ENCODE measurements at places on chromosomes 7 and 10.

GRCh38 chr7:47226696-47227095, 355.2 kb downstream of the TNS3 start:
- DNase-seq, result no peak

GRCh38 chr10:44651834-44652233, 259.3 kb upstream of the TMEM72 start:
- DNase-seq, result no peak

DNA sequence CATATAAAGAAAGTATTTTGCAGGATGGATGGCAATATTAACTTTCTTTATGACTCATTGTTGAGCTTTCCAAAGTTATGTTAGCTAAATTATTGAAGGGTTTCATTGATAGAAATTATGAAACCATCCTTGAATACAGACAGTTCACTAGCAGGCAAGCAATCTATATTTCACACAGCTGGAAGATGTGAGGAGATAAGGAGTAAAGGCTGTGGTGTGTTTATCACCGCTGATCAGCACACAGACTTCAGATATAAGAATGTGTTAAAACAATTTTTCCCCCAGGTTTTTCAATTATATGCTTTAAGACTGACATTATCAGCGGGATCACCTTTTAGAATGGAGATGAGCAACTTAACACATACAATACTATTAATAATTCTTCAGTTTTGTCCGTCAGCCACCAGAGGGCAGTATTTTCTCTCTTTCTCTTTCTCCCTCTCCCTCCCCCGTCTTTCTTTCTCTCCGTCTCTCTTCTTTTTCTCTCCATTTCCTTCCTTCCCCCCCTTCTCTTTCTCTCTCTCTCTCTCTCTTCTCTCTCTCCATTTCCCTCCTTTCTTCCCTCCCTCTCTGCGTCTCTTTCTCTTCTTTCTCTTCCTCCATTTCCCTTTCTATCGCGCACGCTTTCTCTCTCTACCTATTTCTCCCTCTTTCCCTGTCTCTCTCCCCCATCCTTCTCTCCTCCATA, 62.9 kb upstream of the FAM171A1 start:
- no peak for DNase-seq

DNA sequence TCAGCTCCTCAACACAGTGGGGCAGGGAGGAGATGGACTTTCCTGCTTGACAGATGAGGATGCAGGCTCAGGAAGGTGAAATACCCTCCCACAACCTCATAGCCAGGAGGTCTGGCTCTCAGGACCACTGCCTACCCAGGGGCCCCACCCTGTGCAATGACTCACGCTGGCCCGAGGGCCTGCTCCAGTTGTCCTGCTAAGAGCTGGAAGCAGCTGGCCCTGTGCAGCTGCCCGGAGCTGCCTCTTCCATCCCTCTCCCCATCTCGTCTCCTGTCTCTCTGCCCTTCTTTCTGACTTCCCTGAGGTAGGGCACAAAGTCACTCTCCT, 123.9 kb downstream of the ZMIZ1 start:
- no peak for DNase-seq

DNA sequence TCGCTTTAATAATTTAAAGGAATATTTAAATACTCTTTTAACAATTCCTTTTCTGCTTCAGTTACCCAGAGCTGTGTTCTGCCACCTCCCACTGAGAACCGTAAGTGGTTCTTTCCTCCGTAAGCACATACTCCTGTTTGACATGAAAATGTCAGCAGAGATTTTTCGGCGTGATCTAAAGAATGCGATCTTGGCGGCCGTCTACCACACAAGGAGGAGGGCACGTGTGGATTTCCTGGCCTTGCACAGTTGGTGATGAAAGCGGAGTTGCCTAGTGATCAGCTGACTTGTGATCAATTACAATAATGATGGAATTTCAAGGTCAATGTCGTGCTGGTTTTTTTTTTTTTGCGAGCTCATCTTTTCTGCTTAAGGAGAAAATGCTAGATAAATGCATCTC, 35.6 kb upstream of the INSIG1 start:
- DNase-seq, result no peak

- no peak for DNase-seq
Measured at GRCh38 chr10:78765726-78766335, 302.9 kb upstream of the ZMIZ1 start.

GRCh38 chr7:1543826-1544177, 12.2 kb downstream of the TMEM184A start:
- DNase-seq, result no peak

GRCh38 chr7:149310113-149310836, 48.3 kb downstream of the ZNF783 start:
- DNase-seq, result no peak

DNA sequence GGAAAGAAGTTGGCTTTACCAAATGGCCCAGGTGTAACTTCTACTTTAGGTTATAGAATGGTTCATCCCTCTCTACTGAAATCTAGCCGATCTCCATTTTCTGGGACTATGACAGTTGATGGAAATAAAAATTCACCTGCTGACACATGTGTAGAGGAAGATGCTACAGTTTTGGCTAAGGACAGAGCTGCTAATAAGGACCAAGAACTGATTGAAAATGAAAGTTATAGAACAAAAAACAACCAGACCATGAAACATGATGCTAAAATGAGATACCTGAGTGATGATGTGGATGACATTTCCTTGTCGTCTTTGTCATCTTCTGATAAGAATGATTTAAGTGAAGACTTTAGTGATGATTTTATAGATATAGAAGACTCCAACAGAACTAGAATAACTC, 43.6 kb downstream of the CCSER2 start:
- no peak for DNase-seq

DNA sequence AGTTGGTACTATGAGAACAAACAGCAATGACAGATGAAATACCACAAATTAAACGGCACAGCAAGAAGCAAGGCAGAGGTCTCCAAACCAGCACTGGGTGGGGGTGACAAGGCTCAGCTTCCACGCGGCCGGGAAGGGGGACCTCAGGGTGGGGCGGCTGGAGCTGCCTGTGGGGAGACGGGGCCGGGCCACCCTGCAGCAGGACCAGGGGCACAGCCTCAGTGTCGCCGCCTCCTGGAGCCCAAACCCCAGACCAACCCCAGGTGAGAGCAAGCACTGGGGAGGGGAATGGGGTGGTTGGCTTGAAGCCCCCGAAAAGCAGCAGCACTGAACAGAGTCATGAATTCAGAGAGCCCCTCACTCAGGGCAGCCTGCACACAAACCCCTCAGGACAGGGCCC, 49.3 kb upstream of the PRKAR1B start:
- DNase-seq, result no peak

- no peak for DNase-seq
Measured at GRCh38 chr7:93117327-93117726, 452 bp downstream of the SAMD9 start.

- DNase-seq, result no peak
Measured at GRCh38 chr7:69166979-69167516, 431.2 kb upstream of the AUTS2 start.

DNA sequence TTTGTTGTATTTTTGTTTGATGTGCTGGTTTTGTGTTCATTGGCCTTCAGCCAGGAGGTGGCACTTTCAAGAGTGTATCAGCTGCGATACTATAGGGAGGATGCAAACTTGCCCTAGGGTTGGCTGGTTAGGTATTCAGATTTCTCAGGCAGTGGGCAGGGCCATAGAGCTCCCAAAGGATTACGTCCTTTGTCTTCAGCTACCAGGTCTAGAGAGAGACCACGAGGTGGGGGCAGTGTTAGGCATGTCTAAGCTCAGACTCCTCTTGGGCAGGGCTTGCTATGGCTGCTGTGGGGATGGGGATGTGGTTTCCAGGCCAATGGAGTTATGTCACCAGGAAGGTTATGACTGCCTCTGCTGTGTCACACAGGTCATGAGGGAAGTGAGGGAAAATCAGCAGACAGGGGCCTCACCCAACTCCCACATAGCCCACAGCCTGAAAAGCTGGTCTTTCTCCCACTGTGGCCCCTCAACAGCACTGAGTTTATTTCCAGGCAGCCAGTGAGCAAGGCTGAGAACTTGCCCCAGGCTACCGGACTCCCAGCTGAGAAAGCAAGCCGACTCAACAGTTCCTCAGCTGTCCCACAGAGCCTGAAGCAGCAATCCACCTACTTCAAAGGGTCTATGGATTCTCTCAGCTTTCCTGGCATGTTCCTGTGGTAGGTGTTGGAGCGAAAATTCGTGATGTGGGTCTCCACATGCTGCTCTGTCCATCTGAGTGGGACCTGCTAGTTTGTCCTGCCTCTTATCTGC, 227.4 kb upstream of the COBL start:
- DNase-seq, result no peak

DNA sequence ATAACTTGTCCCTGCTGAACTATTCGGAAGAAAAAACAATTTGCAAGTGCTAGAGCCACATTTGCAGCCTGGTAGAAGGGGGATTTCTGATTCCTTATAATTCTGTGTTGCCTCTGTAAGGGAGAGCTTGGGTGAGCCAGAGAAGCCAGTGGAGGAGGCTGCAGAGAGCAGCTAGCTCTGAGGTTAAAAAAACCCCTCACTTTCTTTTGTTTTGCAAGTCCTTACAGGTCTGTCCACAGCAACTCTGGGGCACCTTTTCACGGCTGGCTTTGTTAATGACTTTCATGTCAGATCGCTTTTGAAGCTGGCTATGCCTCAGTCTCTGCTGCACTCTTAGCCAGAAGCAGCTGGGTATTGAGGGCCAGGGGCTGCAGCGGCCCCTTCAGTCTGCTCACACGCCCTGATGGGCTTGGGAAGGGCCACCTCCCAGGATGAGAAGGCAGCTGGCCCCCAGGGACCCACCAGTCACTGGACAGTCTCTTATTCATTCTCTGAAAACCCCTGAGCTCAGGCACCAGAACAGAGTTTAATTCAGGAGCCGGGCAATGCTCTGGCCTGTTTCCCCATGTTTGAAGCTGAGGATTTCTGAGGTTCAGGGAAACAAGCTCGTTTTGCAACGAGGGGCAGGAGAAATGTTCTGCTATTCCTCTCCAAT, 30.9 kb downstream of the TRIM8 start:
- no peak for DNase-seq

- DNase-seq, result no peak
Measured at GRCh38 chr10:75616874-75617478, 185.6 kb downstream of the LRMDA start.

- DNase-seq, result no peak
Measured at GRCh38 chr7:102412548-102412947, 16.4 kb downstream of the PRKRIP1 start.

- no peak for DNase-seq
Measured at GRCh38 chr7:91455411-91455810, 191.2 kb downstream of the FZD1 start.

DNA sequence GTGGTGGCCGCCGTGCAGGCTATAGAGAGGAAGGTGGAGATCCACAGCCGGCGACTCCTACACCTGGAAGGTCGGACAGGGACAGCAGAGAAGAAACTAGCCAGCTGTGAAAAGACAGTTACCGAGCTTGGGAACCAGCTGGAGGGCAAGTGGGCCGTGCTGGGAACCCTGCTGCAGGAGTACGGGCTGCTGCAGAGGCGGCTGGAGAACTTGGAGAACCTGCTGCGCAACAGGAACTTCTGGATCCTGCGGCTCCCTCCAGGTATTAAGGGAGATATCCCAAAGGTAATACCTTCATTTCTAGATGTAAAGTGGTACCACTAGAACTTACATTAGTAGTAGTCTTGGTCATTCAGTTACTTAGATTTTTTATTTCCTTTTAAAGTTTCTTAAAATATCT, 6.8 kb downstream of the ZNF398 start:
- no peak for DNase-seq

GRCh38 chr7:77759294-77759889, 38.8 kb downstream of the TMEM60 start:
- DNase-seq, result peak; percentile 20

DNA sequence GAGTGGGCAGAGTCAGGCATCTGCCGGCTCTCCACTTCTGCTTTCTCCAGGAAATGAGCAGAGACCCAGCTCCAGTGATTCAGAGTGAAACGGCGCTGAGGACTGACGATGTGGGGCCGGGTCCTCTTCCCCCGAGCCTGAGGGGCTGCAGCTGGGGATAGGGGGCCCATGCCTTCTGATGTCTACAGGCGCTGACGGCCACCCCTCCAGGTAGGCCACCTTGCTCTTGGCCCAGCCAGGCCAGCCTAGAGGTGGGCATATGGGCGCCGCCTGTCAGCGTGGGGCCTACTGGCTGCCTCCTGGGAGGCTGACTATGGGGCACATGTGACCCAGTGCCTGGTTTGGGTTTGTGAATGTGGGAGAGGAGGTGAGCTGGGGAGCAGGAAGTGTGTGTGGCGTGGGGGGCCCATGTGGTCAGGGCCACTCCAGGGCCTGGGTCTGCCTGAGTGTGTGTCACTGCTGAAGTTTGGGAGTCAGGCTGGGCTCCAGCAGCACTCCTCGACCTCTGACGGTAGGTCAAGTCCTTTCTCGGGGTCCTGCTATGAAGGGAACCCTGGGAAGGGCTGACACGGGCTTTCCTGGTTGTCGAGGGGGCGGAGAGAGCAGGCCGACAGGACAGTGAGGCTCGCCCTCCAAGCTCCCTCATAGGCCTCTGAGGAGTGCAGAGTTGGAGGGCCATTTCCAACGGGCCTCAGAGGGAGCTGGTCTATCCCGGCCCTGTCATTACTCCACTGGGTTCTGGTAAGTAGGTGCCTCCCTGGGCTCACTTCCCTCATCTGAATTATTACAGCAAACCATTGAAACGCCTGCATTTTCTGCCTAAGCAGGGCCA, at the start of gene WDFY4:
Gene WDFY4, plus strand, starts transcription at position 82 of the 832 bp plus-strand sequence. CDS start 24,860 bp downstream, outside the sequence.
- DNase-seq, result peak; percentile 45

- no peak for DNase-seq
Measured at GRCh38 chr7:130899638-130900401, 165.8 kb upstream of the KLF14 start.

GRCh38 chr10:103193820-103194529, 903 bp upstream of the NT5C2 start:
- no peak for DNase-seq

DNA sequence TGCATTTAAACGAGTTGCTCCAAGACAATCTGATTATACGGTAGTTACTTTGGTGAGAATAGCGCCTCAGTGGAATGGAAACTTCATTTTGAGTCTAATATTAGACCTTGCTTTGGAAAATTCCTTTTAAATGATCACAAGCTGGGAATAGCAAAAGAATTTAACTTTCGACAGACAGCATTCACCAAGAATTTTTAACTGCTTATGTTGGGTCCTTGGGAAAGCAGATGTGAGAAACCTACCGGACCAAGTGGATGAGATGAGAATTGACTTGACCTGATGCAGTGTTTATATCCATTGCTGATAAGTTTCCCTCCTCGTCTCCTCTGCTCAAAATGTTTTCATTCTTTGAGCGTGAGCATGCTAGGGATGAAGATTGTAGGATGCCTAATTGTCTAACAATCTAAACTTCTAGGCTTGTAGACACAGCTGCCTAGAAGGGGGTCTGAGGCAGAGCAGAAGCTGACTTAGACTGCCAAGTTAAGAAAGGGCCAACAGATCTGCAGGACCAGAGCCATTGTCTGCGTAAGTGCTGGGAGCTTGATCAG, 126.9 kb downstream of the CNNM2 start:
- no peak for DNase-seq

- no peak for DNase-seq
Measured at GRCh38 chr10:11719496-11720259, 22.5 kb upstream of the ECHDC3 start.

DNA sequence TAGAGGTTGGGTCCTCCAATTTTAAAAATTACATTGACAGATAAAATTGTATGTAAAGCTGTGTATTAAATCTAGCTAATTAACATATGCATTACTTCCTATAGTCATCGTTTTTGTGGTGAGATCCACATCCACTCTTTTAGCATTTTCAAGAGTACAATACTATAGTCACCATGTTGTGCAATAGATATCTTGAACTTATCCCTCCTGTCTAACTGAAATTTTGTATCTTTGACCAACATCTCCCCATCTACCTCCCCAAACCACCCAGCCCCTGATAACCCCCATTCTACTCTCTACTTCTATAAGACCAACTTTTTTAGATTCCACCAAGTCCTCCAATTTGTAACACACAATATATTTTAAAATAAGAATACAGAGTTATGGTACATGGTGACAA, 208.0 kb downstream of the RELN start:
- no peak for DNase-seq
